ENCODE measurements at places on chromosomes 2 and 18.

- peak; percentile 66 for DNase-seq
Observed at GRCh38 chr2:168758970-168759820, 43.2 kb upstream of the NOSTRIN start.

- DNase-seq, result no peak
Observed at GRCh38 chr18:39752351-39752750, 2186.8 kb upstream of the CELF4 start.

DNA sequence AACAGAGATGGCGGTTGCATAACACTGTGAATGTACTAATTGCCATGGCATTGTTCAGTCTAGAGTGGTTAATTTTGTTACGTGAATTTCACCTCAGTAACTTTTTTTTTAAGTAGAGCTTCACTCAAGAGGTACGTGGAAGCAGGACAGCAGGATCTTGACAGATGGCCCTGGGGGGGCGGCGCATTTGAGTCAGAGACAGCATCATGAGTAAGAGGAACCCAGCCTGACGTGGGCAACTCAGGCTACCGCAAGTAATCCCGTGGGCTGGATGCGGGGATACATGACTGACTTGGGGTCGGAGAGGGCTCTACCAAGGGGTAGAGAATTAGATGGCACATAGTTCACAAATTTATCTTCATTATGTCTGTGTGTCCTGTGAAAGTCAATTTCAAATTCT lies 38.1 kb upstream of the DAPL1 start:
- no peak for DNase-seq

- DNase-seq, result no peak
Observed at GRCh38 chr18:5961097-5961827, 65.9 kb upstream of the TMEM200C start.

- DNase-seq, result no peak
Observed at GRCh38 chr2:74128206-74128605, 19.5 kb downstream of the BOLA3 start.

DNA sequence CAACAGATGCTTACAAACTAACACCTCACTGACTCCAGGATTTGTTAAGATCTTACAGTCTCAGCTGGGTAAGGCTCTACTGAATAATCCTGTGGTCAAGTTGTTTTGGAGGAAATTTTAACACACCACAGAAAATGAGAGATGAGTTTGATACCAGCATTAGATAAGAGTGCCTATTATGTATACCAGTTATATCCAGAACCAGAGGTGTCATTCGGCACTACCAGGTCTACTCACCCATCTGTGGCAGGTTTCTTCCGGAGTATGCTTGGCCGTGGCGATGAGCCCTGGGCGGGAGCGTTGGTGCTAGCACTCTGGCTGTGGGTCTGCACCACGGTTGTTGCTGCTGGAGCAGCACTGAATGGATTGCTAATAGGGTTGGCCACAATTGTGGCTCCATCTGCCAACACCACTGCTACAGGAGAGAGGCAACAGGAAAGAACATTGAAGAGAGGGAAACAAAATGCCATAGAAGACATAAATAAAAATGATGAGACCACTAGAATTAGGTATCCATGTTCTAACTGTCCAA lies 41.2 kb downstream of the SAP130 start:
- no peak for DNase-seq

- DNase-seq, result no peak
Observed at GRCh38 chr2:205694256-205694655, 12.0 kb downstream of the NRP2 start.

- DNase-seq, result no peak
Observed at GRCh38 chr18:23703987-23704384, 14.7 kb downstream of the LAMA3 start.

DNA sequence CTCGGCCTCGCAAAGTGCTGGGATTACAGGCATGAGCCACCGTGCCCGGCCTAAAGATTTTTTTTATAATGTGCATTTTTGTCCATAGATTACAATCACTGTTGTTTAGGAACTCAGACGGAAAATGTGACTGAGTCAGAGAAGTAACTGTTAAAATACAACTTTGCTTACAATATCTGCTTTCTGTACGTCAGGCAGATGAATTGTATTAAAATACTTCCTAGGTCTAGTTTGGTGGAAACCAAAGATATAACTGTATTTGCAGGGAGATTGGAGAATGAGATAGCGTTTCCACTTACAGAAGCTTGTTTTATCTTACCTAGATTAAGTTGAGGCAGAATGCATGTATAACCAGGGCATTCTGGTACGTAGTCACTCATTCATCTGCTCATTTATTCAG lies 36.7 kb downstream of the ASAP2 start:
- no peak for DNase-seq

GRCh38 chr2:240271716-240272341 lies 131.4 kb upstream of the OTOS start:
- no peak for DNase-seq
